Activated CD4-positive, alpha-beta T cell treated with anti-CD3 and anti-CD28 coated beads for 1 hour (primary cell): ENCODE measurements at places on chromosomes 12 and 14.
A peak's percentile ranks its signal among the peaks of the same experiment; 100 is the strongest.

DNA sequence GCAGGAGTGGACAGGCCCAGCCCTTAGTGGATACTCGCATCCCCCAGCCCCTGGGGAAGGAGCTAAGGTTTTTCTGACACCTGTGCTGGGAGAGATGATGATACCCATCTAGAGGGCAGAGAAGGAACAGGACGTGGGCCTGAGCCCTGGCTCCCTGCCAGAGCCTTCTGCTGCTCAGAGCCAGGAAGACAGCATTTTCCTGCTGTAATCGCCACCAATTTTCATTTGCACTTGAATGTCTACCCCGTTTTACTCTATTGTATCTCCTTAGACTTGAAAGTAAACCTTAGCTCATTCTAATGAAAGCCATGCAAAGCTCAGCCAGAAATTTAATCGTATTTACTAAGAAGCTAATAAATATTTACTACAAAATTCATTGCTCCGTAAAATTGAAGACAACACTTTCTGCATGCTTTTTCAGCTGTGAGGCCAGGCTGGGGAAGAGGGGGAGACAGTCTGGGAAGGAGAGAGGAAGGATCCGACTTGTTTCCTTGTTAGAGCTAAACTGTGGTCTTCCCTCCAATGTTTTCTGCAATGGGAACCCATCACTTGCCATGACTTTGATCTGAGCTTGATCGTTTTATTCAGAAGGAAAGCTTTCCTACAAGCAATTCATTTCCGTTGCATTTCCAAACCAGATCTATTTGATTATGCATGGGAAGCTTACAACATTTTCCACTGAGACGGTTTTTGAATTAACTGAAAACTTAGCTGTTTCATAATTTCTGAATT lies 17.6 kb upstream of the TRAF3 start:
- no peak for DNase-seq

DNA sequence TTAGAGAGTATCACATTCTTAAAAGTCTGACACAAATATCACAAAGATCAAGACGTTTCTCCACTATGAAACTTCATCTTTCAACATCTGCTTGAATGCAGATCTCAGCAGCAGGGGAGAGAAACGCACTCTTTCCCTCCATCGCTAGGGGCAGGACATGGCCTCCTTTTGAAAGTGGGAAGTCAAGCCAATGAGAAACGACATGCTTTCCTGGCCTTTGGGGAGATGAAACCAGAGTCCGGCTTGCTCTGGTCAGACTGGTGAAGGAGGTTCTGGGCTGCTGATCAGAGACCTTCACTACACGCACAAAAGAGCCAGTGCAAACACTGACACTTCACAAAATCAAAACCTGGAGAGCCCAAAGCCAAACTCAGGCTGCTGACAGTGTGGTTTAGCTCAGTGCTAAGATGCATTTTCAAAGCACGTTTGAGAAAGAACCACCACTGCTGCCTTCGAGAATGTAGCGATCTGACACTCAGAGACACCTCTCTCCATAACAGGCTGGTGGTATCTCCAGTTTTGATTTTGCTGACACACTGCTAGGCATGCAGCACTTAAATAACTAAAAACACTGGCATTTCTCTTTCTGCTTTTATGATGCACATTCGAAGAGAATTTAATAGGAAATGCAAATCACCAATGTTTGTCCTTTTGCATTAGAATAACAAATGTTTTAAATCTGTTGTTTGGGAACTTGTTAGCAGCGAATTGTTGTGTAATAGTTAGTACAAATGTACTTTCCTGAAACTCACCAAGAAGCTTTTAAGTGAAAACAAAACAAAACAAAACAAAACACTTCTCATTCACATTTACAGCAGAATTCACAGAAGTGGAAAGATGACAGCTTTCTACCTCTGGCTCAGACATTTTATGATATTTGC lies 93.9 kb upstream of the OVCH1 start:
- no peak for DNase-seq

GRCh38 chr14:52029881-52030280 lies 39.0 kb downstream of the NID2 start:
- DNase-seq, result no peak

DNA sequence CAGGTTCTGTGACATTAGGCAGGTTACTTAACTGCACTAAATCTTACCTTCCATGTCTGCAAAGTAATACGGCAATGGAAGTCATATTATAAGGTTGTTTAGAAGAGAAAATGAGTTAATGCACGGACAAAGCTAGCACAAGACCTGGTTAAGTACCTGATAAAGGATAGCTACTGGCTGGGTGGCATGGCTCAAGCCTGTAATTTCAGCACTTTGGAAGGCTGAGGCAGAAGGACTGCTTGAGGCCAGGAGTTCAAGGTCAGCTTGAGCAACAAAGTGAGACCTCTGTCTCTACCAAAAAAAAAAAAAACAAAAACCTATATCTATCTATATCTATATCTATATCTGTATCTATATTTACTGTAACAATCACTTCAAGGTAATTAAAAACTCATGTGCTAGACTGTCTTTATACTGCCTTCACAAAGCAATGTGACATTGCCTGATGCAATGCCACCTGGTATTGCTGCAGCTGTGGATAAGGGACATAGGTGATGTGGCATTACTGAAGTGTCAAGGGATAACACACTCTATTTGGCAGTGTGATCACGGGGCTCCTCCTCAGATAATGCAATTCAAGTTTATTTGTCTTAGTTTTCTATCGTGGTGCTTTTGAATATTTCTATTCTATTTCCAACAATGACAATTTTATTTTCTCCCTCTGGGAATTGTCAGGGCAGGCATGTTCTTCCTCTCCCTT lies 107.1 kb downstream of the PAX9 start:
- no peak for DNase-seq

- no peak for DNase-seq
These were observed 162.7 kb downstream of the BMP4 start for GRCh38 chr14:53793790-53794505.

GRCh38 chr14:81331229-81332021 lies 68.7 kb downstream of the STON2 start:
- no peak for DNase-seq

- no peak for DNase-seq
These were observed 37.7 kb upstream of the CRY1 start for GRCh38 chr12:107130830-107131611.

- no peak for DNase-seq
These were observed 546.8 kb downstream of the PRKD1 start for GRCh38 chr14:29380826-29381225.

- DNase-seq, result no peak
These were observed 149.0 kb downstream of the AKAP6 start for GRCh38 chr14:32478050-32478449.

DNA sequence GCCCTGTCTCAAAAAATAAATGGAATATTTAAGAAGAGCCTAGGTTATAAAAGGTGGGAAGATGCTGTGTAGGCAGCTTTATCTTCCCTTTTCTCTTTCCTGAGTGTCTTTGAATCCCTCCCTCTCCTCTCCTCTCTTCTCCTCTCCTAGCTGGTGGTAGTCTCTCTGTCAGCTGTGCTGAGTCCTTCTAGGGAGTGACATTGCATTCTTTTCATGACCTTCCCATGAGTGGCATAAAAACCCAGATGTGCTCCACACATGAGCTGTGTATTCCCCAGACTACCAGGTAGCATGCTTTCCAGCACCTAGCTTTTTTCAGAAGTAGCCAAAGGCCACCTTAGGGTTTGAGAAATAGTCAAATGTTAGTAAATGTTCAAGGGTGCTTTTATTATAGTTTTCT lies 23.6 kb downstream of the SAMD4A start:
- DNase-seq, result no peak

GRCh38 chr12:132450418-132451171 lies 39.4 kb upstream of the FBRSL1 start:
- DNase-seq, result no peak

- DNase-seq, result no peak
These were observed 4.9 kb downstream of the PLD4 start for GRCh38 chr14:104929268-104930230.

- DNase-seq, result peak; percentile 29
These were observed 11.4 kb upstream of the CALCOCO1 start for GRCh38 chr12:53738406-53739213.

- no peak for DNase-seq
These were observed 92.9 kb downstream of the HMGA2 start for GRCh38 chr12:65916991-65917695.

DNA sequence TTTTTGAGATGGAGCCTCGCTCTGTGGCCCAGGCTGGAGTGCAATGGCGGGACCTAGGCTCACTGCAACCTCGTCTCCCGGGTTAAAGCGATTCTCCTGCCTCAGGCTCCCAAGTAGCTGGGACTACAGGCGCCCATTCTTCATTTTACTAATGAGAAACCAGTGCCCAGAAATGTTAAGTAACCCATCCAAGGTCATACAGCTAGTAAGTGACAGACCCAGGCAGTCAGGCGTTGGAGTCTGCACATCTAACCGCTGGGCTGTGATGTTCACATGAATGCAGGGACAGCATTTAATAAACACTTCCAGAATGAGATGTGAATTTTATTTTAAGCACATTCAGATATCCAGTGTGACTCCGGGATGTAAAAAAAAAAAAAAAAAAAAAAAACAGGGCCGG lies 1.3 kb upstream of the TRIP11 start:
- DNase-seq, result no peak

DNA sequence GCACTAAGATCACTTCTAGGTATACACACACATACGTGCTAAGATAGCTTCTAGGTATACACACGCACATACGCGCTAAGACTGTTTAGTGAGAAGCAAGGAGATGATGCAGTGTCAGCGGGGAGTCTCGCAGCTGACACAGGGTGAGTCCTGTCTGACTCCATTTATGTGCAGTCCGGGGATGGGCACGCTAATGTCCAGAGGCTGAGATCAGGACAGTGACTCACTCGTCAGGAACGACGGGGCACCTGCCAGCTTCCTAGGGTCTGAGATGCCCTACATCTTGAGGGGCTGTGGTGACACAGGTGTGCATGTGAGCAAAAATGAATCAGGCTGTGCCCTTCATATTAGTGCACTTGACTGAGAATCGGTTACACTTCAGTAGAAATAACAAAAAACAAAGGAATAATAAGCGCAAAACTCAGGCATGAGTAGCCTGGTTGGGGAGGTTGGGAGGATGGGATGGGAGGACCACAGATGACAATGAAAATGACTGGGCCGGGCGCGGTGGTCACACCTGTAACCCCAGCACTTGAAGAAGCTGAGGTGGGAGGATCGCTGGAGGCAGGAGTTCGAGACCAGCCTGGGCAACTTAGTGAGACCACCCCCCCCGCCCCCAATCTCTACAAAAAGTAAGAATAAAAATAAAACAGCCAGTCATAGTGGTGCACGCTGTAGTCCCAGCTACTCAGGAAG lies 29.1 kb upstream of the ULK1 start:
- no peak for DNase-seq

GRCh38 chr12:44655846-44656245 lies 220.3 kb downstream of the NELL2 start:
- no peak for DNase-seq

DNA sequence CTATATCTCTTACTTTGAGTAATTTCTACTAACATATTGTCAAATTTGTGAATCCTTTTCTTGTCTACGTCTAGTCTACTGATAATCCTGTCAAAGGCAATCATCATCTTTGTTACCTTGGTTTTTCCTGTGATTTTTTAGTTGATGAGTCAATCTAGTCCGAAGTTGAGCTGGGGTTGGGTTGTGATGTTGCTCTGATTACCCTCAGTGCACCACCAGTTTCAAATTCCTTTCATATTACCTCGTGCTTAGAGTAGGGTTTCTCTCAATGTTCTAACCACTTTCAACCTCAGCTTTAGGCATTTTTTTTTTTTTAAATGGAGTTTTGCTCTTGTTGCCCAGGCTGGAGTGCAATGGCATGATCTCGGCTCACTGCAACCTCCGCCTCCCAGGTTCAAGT lies 186.8 kb downstream of the BTG1 start:
- DNase-seq, result no peak

- no peak for DNase-seq
These were observed 116.6 kb downstream of the ETV6 start for GRCh38 chr12:11765817-11766794.

- DNase-seq, result no peak
These were observed 93.9 kb downstream of the DYRK2 start for GRCh38 chr12:67742461-67742860.

DNA sequence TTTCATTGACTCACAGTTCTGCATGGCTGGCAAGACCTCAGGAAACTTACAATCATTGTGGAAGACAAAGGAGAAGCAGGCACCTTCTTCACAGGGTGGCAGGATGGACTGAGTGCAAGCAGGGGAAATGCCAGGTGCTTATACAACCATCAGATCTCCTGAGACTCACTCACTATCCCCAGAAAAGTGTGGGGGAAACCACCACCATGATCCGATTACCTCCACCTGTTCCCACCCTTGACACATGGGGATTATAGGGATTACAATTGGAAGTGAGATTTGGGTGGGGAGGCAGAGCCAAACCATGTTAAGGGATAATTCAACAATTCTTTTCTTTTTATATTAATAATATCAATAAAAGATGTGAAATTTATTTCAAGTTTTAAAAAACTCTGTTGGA lies 34.1 kb downstream of the CNTN1 start:
- no peak for DNase-seq

GRCh38 chr12:45483571-45483970 lies 245.9 kb upstream of the ARID2 start:
- DNase-seq, result no peak

DNA sequence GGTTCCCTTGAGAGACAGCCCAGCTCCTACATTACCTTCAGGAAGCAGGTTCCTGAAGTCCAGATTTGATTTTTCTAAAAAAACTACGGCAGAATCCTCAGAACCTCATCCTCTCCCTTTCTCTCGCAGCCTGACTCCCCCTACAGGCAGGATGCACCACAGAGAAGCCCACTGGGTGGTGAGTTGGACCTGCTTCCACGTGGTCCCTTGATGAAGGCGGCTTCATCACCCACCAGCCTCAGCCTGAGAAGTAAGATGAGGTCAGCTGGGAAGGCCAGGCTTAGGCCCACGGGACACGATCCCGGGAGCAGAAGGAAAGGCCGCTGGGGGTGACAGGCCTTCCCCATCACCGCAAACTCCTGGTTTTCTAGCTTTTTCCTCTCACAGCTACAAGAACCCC lies 83.0 kb downstream of the ACTN1 start:
- no peak for DNase-seq

DNA sequence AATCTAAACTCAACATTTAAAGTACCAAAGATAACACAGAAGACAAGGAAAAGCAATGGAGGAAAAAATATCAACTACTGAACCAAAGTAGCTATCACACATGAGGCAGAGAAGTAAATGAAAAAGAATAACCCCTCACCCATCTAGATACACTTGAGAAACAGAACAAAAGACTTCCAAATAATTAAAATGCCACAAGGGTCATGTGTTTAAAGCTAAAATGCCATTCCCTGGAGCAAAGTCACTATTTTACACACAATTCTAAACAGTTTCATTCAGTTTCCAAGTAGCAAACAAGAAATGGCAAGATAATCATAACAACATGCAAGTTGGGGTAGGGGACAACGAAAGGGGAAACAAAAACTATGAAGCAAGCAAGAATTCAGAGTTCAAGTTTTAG lies 12.0 kb downstream of the OSBPL8 start:
- DNase-seq, result no peak

DNA sequence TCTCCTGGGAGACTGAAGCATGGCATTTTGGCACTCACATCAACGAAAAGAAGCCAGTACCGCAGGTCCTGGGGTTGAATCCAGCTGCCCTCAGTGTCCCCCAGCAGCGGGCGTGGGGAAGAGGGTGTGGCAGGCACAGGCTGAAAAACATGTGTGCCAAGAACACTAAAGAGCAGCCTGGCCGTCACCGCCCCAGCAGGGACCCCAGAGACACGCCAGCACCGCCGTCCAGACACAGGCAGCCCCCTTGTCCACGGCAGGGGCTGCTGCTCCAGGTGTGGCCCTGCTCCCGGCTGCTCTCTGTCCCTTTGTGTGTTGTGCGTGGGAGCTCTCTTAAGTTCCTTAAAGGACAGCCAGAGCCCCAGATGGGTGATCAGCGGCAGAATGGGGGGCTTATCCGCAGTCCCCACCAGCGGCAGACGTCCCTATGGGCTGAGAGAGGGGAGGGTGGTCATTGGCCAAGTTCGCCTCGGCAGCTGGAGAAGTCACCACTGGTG lies 556 bp downstream of the PHETA1 start:
- no peak for DNase-seq
